Cortex of kidney (tissue), 1 donor: ENCODE measurements at places on chromosomes 11 and 22.

DNA sequence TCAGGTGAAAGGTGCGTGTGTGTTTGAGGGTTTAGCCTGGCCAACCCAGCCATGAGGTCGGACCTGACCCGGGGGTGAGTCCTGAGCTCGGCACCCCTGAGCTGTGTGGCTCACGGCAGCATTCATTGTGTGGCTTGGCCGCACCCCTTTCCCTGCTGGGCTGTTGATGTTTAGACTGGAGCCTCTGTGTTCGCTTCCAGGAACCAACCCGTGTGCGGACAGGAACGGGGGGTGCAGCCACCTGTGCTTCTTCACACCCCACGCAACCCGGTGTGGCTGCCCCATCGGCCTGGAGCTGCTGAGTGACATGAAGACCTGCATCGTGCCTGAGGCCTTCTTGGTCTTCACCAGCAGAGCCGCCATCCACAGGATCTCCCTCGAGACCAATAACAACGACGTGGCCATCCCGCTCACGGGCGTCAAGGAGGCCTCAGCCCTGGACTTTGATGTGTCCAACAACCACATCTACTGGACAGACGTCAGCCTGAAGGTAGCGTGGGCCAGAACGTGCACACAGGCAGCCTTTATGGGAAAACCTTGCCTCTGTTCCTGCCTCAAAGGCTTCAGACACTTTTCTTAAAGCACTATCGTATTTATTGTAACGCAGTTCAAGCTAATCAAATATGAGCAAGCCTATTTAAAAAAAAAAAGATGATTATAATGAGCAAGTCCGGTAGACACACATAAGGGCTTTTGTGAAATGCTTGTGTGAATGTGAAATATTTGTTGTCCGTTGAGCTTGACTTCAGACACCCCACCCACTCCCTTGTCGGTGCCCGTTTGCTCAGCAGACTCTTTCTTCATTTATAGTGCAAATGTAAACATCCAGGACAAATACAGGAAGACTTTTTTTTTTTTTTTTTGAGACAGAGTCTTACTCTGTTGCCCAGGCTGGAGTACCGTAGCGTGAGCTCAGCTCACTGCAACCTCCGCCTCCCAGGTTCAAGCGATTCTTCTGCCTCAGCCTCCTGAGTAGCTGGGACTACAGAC is 53.9 kb upstream of the PPP6R3 start:
- no peak for DNase-seq

GRCh38 chr22:46090631-46091201 is 59.6 kb upstream of the PPARA start:
- no peak for DNase-seq

DNA sequence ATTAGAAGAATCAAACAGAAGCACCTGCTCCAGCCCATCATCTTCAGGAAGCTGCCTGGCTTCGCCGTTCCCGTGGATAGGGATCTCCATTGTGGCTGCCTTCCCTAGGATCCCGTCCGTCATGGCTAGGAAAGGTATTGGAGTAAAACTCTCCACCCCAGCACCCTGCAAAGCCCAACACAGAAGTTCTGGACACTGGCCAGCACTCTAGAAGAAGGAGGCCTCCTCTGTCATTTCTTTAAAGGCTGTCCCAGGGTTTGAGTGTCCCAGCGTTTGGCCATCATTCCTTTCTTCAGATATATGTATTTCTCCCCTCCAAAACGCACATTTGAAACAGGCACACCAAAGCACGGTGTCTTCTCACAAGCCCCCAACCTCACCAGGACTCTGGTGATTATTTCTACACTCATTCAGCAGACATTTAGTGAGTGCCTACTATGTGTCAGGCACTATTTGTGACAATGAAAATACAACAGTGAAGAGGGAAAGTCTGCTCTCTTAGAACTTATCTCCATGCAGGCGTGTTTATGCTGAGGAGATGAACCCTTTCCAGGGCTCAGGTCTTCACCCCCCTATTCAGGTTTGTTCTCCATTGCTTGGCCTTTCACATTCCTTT is 724 bp downstream of the ARFIP2 start:
- no peak for DNase-seq

- no peak for DNase-seq
These were observed 20.1 kb downstream of the OOSP3 start for GRCh38 chr11:59898650-59899049.

GRCh38 chr11:7531011-7531410 is 17.2 kb downstream of the PPFIBP2 start:
- no peak for DNase-seq

DNA sequence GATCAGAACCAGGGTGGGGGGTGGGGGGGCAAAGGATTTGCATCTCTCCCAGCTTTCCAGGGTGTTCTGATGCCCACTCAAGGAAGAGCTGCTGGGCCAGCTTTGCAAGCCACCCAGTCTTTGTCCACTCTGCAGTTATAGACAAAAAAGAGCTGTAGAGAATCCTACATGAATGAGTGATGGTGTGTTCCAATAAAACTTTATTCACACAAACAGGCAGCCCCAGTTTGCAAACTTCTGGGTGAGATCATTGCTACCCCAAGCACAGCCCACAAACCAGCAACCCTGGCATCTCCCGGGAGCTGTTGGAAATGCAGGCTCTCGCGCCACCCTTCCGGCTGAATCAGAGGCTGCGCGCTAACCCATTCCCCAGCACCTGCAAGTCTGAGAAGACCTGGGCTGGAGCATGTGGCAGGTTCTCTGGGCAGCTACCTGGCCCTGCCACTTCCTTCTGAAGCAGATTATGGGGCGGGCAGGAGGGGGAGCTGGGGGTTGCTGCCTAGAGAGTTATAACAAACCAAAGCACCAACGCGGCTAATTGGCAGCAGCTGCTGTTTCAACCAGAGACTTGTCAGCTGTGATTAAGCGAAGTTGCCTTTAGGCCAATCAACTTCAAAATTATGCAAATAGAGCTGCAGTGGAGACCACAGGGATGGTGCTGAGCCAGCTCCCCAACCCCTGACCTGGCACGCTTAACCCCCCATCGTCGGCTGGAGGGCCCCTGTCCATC is 3.8 kb upstream of the SHISAL1 start:
- no peak for DNase-seq

- no peak for DNase-seq
These were observed 119.7 kb upstream of the CD82 start for GRCh38 chr11:44445500-44446365.

DNA sequence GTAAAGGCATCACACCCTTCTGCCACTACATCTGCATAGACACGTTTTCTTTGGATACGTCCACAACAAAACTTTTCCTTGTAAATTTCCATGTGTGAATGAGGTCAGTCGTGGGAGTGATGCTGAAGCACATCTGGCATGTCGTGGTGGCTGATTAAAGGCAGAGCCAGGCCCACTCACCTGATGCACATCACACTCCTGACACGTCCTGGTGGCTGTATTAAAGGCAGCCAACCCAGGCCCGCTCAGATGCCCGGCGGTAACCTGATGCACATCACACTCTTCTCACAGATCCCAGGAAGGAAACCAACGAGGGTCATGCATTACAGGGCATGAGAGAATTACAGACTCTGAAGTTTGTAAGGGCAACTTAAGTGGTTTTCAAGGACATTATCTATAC is 321.6 kb upstream of the B3GAT1 start:
- DNase-seq: no peak

GRCh38 chr22:41934284-41935014 is 7.8 kb upstream of the TNFRSF13C start:
- no peak for DNase-seq

- DNase-seq: no peak
These were observed 61.6 kb downstream of the METTL15 start for GRCh38 chr11:28169816-28170215.

- no peak for DNase-seq
These were observed 10.5 kb downstream of the TSKU start for GRCh38 chr11:76793391-76794291.

DNA sequence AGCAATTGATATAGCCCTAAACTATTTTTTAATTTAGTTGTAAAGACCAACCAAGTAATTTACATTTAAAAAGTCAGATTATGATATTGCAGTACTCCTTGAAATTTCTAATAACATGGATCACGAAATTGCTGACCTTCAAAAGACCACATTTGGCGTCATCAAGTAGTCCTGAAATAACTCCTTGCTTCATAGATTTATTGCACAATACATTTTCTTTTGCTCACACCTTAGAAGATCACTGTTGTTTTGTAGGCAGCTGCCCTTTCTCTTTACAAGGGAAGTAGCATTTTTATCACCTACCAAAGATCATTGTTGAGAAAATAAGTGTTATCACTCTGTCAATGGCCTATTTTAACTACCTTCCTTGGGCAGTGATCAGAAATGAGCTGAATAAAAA is 815.8 kb downstream of the METTL15 start:
- DNase-seq: no peak

- DNase-seq: no peak
These were observed 16.6 kb upstream of the EFCAB6 start for GRCh38 chr22:43828725-43828997.

DNA sequence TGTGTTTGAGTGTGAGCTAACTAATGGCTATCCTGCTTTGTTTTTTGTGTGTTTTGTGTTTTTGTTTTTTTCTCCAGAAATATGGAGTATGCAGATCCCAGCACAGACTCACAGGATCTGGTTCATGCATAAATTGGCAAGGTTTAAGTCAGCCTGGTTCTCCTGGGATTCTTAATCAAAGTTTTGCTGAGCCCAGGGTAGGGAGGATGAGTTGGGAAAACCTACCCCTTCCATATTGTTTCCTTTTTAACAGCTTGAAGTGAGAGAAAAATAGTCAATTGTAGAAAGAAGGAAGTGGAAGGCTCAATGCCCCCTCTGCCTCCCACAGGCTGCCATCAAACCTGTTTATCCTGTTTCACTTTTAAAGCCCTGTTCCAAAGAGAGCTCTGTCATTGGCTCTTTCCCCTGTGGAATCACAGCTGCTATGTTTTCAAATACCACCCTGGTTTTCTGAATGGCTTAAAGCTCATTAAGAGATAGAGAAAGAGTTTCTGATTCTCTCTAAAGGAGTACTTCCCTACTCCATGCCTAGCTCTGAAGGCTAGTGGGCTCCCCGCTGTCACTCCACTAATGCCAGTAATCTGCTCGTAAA is 23.4 kb upstream of the CADM1 start:
- DNase-seq: no peak

GRCh38 chr11:8164746-8165145 is 4.1 kb downstream of the RIC3 start:
- DNase-seq: no peak

- DNase-seq: no peak
These were observed 18.4 kb downstream of the PHF21A start for GRCh38 chr11:46102843-46103242.
